ENCODE measurements at places on chromosomes 5 and 9. TPM values are rescaled to one million over a fixed set of nuclear protein-coding genes. Genes with fewer than 3 reads are reported as not detected.

The COL27A1 gene
- 13.0 TPM for total RNA-seq

The PTAR1 gene
- 46.4 TPM for total RNA-seq

The DNM1 gene
- 8.8 TPM for total RNA-seq

The CCDC192 gene
- total RNA-seq: not detected

The PRR16 gene
- 0.95 TPM for total RNA-seq

- DNase-seq: no peak
- H3K27me3 ChIP-seq: no peaks in the 10 kb centered on the region
- no peak overlapping the region for H3K27ac ChIP-seq
Observed at GRCh38 chr5:127256886-127257597, 33.6 kb upstream of the MEGF10 start.

DNA sequence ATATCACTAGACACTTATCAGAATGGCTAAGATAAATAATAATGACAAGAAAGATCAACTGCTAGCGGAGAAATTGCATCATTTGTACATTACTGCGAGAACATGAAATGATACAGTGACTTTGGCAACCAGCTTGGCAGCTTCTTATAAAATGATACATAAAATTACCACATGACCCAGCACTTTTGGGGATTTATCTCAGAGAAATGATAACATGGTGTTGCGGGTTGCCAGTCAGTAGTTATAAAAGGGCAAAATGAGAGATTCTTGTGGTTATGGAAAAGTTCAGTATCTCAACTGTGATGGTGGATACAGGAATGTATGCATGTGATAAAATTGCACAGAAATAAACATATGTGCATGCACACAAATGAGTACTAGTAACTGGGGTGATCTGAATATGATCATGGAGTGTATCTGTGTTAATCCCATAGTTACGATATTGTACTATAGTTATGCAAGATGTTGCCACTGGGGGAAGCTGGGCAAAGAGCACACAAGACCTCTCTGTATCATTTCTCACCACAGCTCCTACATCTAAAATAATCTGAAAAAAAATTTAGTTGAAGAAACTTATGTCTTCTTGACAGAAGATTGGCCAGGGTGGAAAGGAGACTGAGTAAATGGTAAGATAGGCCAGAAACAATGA is 128.9 kb downstream of the NXNL2 start:
- DNase-seq: no peak
- no peaks in the 10 kb centered on the region for H3K27me3 ChIP-seq
- H3K4me3 ChIP-seq: no peak overlapping the region
- no peaks in the 10 kb centered on the region for H3K4me1 ChIP-seq
- no peak overlapping the region for H3K27ac ChIP-seq

DNA sequence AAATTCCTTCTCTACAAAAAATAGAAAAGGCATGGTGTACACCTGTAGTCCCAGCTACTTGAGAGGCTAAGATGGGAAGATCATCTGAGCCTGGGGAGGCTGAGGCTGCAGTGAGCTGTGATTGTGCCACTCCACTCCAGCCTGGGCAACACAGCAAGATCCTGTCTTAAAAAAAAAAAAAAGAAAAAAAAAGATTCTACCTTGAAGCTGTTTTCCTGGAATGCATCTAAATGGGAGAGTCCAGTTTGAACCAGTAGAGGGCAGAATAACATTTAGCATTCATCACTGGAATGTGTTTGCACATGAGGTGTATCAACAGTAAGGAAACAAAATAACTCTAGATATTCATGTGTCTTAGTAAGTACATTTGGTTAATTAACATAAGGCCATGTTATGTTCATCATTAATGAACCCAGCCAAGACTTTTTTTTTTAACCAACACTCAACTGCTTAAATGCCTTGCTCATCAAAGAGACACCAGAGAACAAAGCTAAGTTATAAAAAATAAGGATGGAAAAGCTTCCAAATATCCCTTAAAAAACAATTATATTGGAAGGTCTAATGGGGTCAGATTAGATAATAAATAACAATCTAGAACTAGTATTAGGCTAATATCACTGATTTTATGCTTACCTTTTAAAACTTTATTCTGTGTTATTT is 16.1 kb downstream of the IFNE start:
- no peaks in the 10 kb centered on the region for H3K36me3 ChIP-seq
- no peaks in the 10 kb centered on the region for H3K4me1 ChIP-seq
- H3K27me3 ChIP-seq: no peaks in the 10 kb centered on the region
- no peak overlapping the region for H3K4me3 ChIP-seq
- no peak overlapping the region for H3K27ac ChIP-seq

- DNase-seq: no peak
- peaks cover 46% of the 10 kb centered on the region for H3K4me1 ChIP-seq
- no peaks in the 10 kb centered on the region for H3K36me3 ChIP-seq
- H3K27ac ChIP-seq: no peak overlapping the region
- H3K4me3 ChIP-seq: no peak overlapping the region
- H3K27me3 ChIP-seq: no peaks in the 10 kb centered on the region
Observed at GRCh38 chr9:89441986-89442385, 55.9 kb downstream of the SEMA4D start.

DNA sequence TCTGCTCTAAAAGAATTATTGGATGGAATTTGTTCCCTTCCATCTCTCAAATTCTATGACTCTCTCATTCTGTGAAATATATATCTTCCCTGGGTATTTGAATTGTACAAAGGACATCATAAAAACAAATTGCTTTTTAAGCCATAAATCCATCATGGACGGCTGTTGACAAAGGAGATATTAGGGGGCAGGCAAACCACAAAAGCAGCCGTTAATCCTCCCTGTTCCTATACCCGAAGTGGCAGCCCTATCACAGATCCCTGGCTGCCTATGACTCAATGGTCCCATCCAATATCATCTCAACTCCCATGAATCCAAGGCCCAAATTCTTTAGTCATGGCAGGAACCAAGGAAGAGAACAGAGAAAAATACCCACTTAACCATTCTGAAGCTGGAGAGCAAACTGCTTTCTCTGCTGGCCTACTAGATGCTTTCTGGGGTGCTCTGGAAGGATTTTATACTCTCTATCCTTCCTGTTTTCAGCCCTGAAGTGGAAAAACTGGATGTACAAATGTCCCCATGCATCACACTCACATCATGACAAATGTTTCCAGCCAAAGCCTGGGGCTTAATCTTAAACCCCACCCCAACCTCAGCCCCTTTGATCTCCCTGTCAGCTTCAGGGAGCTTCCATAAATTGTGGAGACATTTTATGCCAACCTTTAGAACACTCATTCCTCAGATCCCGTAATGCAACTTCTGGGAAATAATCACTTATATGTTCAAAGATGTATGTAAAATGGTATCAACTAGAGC is 59.5 kb downstream of the FAM114A2 start:
- no peak overlapping the region for H3K4me3 ChIP-seq
- no peak for DNase-seq
- no peak overlapping the region for H3K27ac ChIP-seq

All from lower lobe of right lung (tissue), 2 donors.